ENCODE measurements at places on chromosomes 11 and 22.

GRCh38 chr11:16049611-16050010, 306.7 kb downstream of the SOX6 start:
- no peak for DNase-seq

GRCh38 chr22:23514322-23515038, 65.6 kb downstream of the IGLL1 start:
- no peak for DNase-seq

DNA sequence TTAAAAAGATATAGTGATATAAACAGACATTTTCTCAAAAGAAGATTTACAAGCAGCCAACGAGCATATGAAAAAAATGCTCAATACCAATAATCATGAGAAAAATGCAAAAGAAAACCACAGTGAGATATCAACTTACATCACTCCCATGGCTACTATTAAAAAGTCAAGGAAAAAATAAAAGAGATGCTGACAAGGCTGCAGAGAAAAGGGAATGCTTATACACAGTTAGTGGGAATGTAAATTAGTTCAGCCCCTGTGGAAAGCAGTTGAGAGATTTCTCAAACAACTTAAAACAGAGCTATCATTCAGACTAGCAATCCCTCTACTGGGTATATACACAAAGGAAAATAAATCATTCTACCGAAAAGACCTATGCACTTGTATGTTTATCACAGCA, 97.1 kb upstream of the CARD18 start:
- DNase-seq, result no peak

DNA sequence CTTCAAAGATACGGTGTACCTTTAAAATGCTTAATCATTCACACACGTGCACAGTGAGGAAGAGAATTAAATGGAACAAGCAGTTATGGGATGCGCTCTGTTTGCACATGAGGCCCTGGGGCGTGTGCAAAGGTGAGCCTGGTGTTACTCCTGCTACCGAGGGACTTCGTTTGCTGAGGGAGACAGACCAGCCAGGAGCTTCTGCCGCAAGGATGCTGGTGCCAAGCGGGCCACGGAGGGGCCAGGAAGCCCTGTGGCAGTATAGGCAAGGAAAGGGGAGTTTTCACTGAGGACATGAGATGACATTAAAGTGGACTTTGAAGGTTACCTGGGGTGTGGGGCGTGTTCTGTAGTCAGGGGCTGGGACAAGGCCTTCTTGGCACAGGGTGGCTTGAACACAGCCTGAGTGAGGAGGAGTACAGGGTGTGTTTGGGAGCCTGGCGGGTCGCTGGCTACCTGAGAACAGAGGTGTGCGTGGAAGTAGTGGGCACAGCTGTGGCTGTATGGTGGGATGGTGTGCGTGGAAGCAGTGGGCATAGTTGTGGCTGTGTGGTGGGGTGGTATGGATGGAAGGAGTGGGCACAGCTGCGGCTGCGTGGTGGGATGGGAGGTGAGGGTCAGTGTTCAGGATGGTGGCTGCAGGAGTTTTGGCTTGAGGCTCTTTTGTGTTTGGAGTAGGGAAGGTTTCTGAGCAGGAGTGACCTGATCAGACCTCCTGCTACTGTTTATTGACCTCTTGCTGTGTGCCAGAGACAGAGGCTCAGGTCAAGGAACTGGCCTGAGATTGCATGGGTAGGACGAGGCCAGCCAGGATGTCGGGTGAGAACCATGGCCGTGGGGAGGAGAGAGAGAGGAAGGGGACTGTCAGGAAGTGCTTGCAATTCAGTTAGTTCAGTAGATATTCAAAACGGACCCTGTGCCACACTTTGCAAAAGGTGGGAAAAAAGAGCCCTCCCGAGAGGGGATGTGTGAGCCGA, 13.7 kb downstream of the TBC1D22A start:
- no peak for DNase-seq

- no peak for DNase-seq
Measured at GRCh38 chr11:46240861-46241260, 36.6 kb upstream of the CREB3L1 start.

DNA sequence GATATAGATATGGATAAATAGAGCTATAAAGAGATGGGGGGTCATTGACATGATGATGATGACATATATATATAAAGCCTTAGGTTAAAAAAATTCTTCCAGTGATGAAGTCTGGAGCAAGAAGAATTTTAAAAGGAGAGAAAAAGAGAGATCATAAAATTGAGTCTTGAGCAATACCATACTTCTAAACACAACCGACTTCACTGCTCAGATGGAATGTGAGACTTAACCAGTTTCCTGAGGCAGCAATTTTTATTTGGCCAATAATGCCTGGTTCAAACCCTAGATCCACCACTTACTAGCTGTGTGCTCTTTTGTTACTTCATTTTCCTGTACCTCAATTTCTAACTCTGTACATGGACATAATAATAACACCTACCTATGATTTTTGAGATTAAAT, 229.5 kb downstream of the TTC28 start:
- DNase-seq, result no peak

DNA sequence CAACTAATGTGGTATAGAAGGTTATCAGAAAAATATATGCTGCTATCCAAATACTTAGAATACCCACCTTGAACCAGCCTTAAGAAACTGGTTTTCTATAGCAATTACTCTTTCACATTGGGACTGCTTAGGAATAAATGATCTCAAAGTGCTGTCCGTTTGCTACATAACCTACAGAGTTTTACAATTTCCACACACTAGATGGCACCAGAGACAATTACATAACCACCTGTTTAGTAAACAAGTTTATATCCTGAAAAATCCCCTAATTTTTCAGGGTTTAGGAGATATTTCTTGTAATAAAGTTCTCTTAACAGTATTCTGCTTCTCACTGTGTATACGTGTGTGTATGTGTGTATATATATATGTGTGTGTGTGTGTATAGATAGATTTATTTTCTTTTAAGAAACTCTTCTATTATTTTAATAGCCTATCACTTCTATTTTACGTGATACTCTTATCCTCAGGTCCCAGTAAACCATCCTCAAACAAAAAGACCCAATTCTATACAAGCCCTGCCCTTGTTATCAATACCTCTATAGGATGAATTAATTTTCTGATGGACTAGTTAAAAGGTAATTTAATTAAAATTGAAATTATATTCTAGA, 6.7 kb upstream of the OR5I1 start:
- no peak for DNase-seq

DNA sequence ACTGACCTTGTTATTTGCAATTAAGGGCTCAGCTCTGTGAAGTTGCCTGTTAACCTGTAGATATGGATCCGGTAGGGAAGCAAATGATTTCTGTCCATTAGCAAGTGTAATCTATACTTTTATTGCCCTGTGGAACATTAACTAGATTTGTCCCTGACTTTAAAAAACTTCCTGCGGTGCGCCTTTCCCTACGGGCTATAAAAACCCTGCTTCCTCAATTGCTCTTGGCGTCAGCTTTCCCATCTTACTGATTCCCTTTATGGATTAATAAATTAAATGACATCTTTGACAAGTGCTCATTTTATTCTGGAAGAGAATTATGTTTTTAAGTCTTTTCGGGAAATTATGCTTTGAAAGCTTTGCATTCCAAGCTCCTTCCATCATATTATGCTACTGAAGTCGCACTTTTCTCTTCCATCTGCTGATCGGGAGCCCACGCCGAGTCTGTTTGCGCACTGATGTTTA, 18.3 kb upstream of the CLMP start:
- no peak for DNase-seq

GRCh38 chr22:25563761-25564319, 635 bp upstream of the GRK3 start:
- no peak for DNase-seq

DNA sequence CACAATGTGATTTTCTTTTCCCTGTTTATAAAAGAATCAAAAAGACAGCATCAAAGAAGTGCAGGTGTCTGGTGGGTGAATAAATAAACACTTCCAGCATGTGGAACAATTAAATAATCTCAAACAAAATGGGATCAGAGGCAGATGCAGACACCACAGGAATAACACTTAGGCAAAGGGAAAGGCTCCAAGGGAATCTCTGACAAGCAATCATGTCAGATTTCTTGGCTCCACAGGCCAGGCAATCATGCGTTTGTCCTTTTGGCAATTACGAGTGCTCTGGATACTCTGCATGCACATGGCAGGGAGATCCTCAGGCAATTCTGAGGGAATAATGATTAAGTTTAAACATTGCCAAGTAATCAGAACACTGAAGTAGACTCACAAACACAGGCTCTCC, 403.5 kb upstream of the LUZP2 start:
- no peak for DNase-seq

- DNase-seq, result no peak
Measured at GRCh38 chr11:64313491-64314145, 3.7 kb downstream of the TRMT112 start.
